ENCODE measurements at places on chromosomes 2 and 18. TPM values are rescaled to one million over a fixed set of nuclear protein-coding genes. Genes with fewer than 3 reads are reported as not detected.

The CTLA4 gene
- not detected for total RNA-seq

The CPSF3 gene
- 41.9 TPM for total RNA-seq

The DAPL1 gene
- total RNA-seq: not detected

The ZNF385B gene
- total RNA-seq: not detected

The CDKL4 gene
- total RNA-seq: 4.3 TPM

The TRPM8 gene
- total RNA-seq: not detected

The PDCD1 gene
- total RNA-seq: not detected

The EMILIN1 gene
- 160 TPM for total RNA-seq

The NAB1 gene
- 32.2 TPM for total RNA-seq

The POTEC gene
- total RNA-seq: under 0.01 TPM

The PTGR3 gene
- 12.1 TPM for total RNA-seq

The CAPN10 gene
- total RNA-seq: 22.5 TPM

The B3GNT7 gene
- 0.64 TPM for total RNA-seq

The RIT2 gene
- not detected for total RNA-seq

The FARSB gene
- 18.0 TPM for total RNA-seq

The ZNF514 gene
- 12.6 TPM for total RNA-seq
